Thymus (tissue), 14 donors: ENCODE measurements at places on chromosomes 16 and 17.

DNA sequence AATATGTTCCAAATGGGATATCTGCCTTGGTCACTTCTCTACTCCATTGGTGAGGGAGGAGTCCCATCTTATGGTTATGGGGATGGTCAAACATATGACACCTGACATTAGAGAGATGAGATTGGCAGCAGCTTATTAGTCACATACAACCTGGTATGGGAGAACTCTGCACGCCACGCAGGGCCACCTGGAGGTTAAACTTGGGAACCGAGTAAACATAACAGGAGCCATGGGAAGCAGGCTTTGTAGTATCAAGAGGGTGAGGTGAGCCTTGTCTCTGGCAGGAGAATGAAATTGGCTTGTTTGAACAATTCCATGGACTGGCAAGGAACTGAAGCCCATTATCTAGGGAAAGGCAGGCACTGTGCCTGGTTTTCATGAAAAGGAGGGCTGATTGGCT lies 238.7 kb upstream of the ELAC2 start:
- no peak for DNase-seq

DNA sequence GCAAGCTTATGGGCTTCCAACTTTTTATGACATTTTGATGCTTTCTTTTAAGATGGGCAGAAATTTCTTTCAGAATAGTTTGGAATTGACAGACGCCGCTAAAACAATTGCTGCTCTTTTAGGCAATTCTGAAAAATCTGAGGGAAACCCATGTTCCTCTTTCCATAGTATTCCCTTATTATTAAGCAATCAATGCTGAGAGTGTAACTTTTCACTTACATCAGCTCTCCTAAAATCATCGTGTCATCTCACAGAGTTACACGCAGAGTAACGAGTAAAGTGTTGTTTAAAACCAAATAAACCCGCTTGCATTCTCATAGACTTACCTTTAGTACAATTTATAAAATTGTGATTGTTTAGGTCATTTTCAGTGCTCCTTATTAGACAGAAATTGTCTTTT lies 150.6 kb downstream of the MAF start:
- DNase-seq, result no peak

GRCh38 chr17:75267153-75267410 lies 3.9 kb downstream of the MIF4GD start:
- no peak for DNase-seq

GRCh38 chr17:48754500-48755261 lies 26.1 kb upstream of the HOXB13 start:
- DNase-seq, result no peak

GRCh38 chr16:19115148-19116021 lies 1.6 kb downstream of the ITPRIPL2 start:
- no peak for DNase-seq

DNA sequence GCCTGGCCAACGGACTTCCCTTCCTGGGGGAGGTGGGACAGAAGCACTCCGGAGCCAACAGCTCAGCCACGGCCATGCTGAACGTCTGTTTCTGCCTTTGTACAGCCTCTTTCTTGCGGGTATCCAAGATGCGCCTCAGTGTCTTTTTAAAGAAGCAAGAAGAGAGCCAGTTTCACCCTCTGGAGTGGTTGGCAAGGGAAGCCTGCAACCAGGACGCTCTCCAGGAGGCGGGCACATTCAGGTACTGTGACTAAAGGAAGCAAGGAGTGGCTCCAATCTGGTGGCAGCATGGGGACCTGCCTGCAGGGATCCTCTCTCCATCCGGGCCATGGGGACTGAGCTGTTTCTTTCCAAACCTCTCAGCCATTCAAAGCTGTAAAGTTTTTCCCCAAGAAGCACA lies 60.6 kb upstream of the ENDOV start:
- DNase-seq, result no peak

- no peak for DNase-seq
These were observed 23.4 kb downstream of the LPCAT2 start for GRCh38 chr16:55532227-55532626.

GRCh38 chr16:88737298-88738150 lies 31.2 kb downstream of the CTU2 start:
- DNase-seq, result peak; percentile 53

GRCh38 chr17:66483906-66484305 lies 181.5 kb downstream of the PRKCA start:
- DNase-seq, result no peak
